ENCODE measurements at places on chromosomes 6 and 20. TPM values are rescaled to one million over a fixed set of nuclear protein-coding genes. Genes with fewer than 3 reads are reported as not detected.

GRCh38 chr6:2120912-2121311 lies 124.5 kb downstream of the GMDS start:
- DNase-seq, result no peak

DNA sequence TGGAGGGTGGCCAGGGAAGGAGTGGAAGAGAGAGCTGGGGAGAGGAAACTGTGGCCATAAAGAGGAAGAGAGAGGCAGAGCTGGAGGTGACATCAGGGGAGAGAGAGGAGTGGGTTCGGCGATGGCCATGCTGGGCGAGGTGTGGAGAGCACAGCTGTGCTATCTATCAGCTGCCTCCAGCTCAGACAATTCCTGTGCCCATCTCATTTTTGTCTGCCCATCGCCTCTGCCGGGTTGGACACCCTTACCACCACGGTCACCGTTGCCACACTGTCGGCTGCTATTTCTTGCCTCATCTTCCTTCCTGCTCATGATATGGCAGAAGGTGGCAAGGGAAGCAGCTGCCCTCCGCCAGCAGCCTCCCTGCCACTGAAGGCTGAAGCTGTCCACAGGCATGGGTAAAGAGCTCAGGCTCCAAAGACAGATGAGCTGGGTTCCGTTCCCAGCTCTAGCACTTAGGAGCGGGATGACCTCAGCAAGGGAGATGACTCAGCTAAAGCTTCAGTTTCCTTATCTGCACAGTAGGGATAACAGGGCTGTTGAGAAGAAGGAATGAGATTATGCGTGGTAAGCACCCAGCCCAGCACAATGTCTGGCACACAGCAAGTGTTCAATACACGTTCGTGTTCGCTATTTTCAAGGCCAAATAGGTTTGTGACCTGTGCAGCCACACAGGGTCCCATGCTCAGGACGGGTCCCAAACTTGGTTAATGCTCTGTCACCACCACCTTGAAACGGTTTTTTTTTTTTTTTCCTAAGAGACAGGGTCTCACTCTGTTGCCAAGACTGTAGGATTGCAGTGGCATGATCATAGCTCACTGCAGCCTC lies 21.9 kb upstream of the TAF8 start:
- peak; percentile 77 for DNase-seq

- DNase-seq, result no peak
These were observed 307.1 kb upstream of the RSPO3 start for GRCh38 chr6:126811321-126811720.

DNA sequence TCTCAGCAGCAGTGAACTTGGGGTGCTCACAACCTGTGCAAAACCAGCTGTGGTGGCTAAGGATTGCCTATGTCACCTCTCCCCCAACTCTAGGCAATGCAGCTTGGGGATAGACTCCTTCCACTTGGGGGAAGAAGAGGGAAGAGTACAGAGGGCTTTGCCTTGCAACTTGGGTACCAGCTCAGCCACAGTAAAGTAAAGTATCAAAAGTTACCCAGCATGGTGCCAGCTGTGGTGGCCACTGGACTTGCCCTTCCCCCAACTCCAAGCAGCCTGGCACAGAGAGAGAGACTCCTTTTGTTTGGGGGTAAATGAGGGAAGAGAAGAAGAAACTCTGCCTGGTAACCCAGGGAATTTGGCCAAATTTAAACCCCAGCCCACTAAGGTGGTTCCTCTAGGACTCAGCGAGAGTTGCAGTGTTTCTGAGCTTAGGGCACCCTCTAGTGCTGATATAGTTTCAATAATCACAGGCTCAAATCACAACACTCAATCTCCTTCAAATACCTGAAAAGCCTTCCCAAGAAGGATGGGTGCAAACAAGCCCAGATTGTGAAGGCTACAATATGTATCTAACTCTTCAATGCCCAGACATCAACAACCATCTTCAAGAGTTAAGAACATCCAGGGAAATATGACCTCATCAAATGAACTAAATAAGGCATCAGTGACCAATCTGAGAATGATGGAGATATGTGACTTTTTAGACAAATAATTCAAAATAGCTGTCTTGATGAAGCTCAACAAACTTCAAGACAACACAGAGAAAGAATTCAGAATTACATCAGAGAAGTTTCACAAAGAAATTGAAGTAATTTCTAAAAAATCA lies 7.6 kb upstream of the DEFB129 start:
- DNase-seq, result peak; percentile 19

DNA sequence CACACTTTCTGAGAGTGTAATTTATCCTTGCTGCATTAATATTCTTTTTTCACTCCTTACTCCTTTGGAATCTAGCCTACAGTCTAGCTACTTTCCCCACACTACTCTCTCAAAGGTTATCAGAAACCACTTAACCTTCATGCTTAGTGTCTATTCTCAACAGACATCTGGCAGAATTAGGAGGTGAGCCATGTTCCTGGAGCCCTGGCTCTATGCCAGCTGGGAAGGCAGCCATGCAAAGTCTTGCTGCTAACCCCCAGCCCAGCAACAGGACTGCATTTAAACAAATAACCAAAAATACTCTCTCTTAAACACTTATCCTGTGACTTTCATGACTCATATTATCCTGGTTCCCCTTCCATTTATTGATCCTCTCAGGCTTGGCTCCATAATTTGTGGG lies 260.2 kb downstream of the BCKDHB start:
- DNase-seq, result peak; percentile 4

DNA sequence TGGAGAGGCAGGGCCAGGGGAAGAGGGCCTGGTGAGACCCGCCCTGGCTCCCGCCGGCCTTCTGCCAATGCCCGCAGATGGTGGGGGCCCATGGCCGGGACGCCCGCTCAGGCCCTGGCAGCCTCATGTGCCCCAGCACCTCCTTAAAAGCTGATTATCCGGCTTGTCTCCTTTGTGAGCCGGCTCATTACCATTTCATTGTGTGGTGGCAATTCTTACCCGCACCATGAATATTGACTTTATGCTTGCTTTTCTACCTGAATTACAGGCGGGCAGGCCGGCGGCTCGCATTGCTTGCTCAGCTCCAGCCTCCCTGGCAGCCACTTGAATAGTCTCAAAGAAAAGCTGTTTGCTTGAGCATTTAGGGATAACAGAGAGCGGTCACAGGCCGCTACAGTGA lies 120.0 kb upstream of the JAG1 start:
- DNase-seq, result no peak

DNA sequence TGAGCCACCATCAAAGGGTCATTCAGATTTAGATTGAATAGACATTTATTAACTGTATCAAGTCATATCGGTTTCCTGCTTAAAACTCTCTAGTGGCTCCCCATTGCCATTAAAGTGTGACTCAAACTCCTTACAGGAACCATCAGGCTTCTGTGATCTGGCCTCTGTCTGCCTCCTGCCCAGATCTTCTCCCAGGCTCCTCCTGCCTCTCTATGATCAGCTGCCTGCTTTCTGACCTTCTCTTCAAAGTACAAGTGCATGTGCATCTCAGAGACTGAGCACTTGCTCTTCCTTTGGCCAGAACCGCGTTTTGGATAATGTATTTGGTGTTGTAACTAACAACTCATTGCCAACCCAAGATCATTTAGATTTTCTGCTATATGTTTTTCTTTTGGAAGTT lies 52.7 kb downstream of the IL20RA start:
- DNase-seq, result no peak

DNA sequence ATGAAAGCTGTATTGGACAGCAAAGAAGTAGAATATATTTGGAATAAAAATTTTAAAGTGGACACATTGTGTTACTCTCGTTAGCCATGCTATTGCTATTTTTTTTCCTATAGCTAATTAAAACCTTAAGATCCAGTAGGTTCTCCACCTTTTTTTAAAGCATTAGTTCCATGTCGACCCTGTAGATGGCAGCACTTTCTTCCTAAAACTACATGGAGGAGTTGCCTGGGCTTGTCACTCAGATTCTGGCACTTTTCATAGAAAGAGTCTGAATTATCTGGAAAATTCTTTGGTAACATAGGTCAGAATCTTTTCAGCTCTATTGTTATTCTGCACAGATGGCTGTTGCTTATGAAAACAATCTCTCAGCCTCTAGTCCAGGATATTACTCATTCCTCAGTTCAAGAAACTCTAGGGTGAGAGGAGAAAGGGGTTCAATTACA lies 42.0 kb upstream of the ESR1 start:
- DNase-seq, result peak; percentile 42

DNA sequence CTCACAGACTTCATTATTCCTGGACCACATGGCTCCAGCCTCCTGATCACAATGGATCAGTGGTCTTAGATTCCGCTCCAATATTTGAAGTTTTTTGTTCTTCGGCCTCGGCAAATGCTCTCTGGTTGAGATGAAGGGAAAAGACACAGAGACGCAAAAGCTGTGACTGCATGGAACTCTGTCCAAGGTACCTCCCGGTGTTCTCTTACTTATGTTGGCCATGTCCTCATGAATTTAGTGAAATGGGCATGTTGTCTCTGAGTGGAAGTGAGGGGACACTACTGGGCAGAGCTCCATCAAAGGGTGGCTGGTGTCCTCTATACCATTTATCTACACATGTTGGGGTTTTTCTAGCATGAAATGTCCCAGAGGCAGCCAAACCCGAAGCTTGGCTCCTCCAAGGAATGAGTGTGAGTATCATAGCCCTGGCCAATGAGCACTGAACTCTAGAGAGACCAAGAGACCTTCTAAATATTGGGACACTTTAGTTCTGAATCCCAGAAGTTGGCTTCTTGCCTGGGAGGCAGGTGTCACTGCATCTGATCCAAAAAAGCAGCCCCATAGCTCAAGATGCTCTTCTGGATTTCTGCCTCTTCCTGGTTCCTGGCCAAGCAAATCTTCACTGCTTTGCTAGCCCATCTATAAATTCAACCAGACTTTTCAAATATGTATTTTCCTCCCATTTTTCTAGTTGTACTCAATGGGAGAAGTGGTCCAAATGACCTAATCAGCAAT lies 34.1 kb downstream of the HLA-G start:
- DNase-seq, result no peak

- DNase-seq, result no peak
These were observed 3.7 kb downstream of the OGFR start for GRCh38 chr20:62808211-62808865.

DNA sequence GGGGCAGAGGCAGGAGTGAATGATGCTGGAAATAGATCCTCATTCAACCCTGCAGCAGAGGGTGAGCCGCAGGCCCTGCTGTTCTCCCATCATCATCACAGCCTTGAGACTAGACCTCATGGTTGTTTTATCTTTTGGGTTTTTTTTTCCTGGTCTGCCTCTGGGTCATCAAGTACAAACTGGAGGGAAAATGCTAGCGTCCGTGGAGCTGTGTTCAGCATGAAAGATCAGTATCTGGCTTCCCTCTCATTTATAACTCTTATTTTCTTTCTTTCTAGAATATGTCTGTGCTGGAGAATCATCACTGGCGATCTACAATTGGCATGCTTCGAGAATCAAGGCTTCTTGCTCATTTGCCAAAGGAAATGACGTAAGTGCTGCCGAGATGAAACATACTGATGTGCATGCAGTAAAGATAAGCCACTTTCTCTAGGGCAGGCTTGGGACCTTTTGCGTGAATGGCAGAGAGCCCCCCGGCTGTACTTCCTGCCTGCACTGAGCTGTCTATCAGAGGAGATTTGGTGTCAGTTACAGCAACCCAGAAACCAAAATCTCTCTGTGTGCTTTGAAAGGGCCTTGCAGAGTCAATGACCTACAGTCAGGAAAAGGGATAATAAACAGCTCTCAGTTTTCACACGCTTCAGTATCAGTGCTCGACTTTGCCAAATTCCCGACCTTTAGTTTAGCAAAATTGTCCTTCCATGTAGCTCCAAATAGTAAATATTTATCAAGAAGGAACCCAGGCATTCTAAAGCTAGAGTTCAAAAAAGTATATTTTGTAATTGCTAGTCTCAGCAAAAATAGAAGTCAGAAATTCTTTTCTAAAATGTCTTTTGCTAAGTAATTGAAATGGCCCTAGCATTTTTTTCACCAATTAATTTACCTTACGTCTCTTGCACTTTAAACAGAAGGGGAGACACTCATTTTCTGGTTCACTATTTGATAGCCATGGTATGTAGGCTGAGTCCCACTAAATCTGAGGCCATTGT lies 76.3 kb downstream of the MTFR2 start:
- no peak for DNase-seq

- DNase-seq, result no peak
These were observed 82.1 kb upstream of the FABP7 start for GRCh38 chr6:122697458-122697857.

GRCh38 chr6:105932440-105932839 lies 153.7 kb upstream of the PRDM1 start:
- no peak for DNase-seq

DNA sequence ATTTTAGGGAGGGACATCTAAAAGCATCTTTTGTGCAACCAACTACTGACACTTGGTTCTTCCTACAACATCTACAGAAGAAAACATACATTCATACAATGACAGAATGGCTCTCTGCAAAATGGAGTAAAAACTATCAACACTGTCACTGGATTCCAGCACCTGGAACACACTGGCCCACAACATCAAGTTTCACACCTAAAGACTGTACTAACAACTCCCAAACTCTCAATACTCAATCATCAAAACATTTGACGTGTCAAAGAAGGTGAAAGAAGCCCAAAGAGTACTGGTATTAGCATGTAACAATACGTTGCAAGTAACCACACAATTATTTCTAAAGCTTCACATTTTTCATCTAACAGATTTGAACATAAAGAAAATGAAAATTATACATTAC lies 2.1 kb downstream of the CPNE1 start:
- no peak for DNase-seq

DNA sequence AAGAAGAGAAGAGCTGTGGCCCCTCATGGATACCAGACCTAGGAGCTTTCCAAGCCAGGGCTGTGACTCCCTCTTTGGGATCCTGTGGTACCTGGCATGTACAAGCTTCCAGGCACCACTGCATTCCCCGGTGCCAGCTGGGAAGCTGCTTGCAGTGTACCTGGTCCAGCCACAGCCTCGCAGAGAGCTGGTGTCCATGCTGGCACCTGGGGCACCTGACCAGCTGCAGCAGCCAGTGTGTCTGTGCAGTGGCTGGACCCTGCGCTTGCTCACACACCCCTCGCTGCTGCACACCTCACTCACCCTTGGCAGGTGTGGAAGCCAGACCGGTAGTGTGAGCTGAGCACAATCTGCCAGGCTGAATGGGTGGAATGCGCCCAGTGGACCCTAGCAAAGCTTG lies 190.9 kb upstream of the MAN1A1 start:
- DNase-seq, result no peak

DNA sequence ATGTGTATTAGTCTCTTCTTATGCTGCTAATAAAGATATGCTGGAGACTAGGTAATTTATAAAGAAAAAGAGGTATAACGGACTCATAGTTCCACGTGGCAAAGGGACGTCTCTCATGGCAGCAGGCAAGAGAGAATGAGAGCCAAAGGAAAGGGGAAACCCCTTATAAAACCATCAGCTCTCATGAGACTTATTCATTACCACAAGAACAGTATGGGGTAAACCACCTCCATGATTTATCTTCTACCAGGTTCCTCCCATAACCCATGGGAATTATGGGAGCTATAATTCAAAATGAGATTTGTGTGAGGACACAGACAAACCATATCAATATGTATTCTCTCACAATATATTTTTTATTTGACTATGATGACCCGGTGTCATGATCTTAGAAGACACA lies 109.1 kb downstream of the UTRN start:
- DNase-seq, result no peak

Gene ZBTB9
- total RNA-seq, result 5.6 TPM

Gene PHACTR1
- 3.3 TPM for total RNA-seq

Gene ZNF311
- 1.2 TPM for total RNA-seq

Gene KIF25
- 0.51 TPM for total RNA-seq

Gene BMP5
- total RNA-seq, result 1.2 TPM

Gene PLN
- total RNA-seq, result 0.60 TPM

Gene BPI
- 0.10 TPM for total RNA-seq

Gene GGTLC1
- not detected for total RNA-seq

Gene RAET1L
- not detected for total RNA-seq
